ENCODE measurements at places on chromosomes 11 and 22.

DNA sequence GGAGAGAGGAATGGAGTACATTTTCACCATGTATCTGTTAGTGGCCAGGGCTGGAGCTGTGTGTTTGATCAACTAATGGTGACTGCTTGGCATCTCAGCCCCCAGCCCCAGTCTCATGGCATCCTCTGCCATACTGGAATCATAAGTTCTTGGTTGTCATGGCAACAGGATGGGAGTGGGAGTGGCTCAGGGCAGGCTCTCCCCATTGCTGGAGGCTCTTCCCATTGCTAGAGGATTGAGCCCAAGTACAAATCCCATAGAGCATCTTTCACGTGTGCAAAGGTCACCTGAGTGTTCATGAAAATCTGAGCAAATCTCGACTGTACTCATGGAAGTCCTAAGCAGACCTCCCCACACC lies 14.9 kb downstream of the DNAJB13 start:
- DNase-seq = no peak

GRCh38 chr22:47148956-47149728 lies 386.7 kb downstream of the TBC1D22A start:
- DNase-seq = no peak

DNA sequence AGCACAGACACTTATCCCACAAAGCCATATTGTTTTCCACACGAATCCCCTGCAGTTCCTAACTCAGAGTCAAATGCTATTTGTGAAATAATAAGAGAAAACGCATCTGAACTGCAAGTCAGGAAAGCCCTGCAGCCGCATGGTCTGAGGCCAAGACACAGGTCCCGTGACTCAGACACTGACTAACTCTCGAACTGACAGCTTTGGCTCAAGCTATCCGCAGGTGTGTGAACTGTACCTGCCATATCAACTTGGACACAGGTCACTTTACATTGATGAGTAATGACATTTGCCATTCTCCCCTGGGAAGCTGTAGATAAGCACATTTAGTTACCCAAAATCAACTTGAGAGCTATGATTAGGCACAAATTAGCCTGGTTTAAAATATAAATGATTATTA lies 34.9 kb upstream of the NFRKB start:
- DNase-seq = no peak

DNA sequence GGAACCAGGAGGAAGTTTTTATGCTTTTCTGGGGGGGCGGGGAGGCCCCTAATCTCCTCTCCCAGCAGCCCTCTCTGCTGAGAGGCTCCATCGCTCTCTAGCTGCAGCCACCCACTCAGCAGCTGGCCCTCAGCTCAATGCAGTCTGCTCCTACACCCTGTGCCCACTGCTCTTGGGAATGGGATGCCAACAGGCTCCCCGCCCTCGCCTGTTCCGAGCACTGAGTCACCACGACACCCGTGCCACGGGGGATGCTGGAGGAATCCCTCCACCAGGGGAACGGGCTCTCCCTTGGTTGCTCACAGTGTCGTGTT lies 23.5 kb upstream of the SUSD2 start:
- no peak for DNase-seq

DNA sequence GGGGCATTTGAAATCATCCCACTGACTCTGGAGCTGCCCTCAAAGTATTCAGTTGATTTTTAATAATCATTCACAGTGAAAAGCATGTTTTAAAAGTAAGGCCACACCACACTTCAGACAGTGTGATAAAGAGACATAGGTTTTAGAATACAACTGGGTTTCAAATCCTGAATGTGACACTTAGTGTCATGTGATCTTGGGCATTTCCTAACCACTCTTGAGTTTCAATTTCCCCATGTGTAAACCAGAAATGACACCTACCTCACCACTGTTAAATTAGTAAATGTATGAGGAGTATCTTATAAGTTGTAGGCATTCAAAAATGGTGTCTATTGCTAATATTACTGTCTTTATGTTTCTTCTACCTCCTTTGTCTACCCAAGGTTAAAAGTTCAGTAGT lies 5.4 kb downstream of the TMEM123 start:
- peak; percentile 38 for DNase-seq

GRCh38 chr11:15819679-15820286 lies 536.6 kb downstream of the SOX6 start:
- peak; percentile 27 for DNase-seq

DNA sequence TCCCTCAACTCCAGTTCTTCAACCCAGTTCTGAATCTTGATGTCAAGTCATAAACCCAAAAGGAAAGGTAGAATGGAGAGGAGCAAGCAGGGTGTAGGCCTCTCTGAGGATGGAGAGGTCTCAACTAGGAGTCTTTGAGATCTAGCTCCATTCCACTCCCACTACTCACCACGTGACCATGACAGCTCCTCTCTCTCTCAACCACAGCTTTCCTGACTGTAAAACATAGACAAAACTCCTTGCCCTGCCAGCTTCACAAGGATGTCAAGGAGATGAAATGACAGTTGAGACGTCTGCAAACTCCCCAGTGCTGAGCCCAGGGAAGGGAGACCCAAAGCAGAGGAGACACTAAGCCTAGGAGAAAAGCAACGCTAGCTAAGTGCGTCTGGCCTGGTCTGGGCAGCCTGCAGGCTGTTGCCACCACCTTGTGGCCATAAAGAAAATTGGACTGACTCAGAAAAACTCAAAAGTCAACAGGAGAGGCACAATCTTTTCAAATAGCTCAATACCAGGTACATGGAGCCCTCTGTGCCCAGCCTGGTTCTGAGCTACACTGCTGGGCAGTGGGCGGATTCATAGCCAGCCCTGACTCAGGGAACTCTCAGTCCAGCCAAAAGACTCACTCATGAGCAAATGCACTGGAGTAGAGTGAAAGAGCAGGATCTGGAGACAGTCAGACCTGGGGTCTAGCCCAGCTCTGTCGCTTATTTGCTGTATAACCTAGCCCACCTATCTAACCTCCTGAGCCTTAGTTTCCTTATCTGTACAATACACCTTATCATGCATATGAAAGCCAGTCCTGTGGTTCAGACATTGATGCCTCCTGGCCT lies 3.4 kb downstream of the CLPB start:
- DNase-seq = peak; percentile 75

DNA sequence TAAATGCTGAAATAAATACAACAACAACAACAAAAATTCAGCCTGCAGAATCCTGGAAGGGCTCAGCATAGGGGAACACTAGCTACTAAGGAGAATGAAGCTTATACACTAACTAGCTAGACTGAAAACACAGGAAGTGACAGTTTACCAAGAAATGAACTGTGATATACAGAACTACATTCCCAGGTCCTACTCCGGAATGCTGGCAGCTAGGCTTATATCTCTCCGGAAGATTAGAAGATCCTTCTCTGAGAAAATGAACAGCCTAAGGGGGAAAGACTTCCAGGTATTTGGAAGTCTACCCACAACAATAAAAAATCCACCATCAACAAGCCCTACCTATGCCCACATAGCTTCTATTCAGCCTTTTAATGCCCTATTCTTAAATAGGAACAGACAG lies 31.0 kb downstream of the CCDC34 start:
- no peak for DNase-seq

DNA sequence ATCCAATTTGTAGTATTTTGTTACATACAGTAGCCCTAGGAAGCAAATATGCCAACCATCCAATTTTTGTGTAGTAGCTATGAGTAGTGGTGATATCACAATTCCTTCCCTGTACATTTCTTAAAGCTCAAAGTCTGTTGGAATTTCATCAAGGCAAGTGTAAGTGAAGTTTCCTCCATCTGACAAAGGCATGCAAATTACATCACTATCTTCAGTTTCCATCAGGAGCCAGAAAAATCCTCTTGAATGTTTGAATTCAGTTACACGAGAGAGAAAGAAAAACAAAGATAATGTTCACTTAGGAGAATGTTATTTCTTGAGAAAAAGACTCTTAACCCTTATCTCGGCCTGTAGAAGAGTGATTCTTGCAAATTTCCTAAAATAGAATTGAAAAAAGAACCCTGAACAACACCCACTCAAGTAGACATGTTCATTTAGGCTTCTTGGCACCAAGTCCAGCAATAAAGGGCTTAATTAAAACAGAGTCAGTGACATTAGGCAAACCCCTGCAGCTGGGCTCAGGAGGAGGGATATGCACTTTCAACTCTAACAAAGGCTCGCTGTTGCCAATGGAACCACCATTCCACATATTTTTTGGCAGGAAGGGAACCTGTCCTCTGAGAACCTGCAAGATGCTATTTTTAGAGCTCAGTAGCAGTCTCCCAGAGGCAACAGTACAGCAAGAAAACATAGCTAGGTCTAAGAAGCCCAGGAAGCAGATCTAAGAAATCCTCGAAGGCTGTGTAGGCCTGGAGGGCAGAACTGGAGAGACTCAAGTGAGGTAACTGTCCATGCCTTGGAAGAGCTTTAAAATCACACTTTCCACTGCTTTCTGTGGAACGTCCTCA lies 144.6 kb downstream of the CCDC81 start:
- DNase-seq = no peak

GRCh38 chr22:45358127-45358526 lies 48.4 kb downstream of the FAM118A start:
- no peak for DNase-seq

DNA sequence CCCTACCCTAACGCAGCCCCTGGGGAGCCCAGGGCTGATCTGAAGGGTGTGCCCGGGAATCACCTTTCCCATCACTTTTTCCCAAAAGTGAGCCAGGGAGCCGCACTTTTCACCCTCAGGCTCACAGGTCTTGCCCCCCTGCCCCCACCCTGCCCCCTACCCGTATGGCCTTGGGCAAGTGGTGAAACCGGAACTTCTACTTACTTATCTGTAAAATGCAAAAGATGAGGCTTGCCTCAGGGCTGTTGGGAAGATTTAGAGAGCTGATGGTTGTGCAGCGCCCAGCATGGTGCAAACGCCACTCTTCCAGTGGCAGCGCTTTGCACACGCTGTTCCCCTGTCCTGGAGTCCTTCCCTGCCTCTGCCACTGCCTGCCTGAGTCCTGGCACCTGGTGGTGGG lies 8.0 kb downstream of the SYT12 start:
- no peak for DNase-seq

GRCh38 chr22:41844513-41844912 lies 11.6 kb downstream of the SREBF2 start:
- no peak for DNase-seq
